Posterior vena cava (tissue), 2 donors: ENCODE measurements at places on chromosomes 7 and 10. TPM values are rescaled to one million over a fixed set of nuclear protein-coding genes. Genes with fewer than 3 reads are reported as not detected.

GRCh38 chr10:75291805-75292204 is 56.0 kb upstream of the COMTD1 start:
- no peak for DNase-seq

DNA sequence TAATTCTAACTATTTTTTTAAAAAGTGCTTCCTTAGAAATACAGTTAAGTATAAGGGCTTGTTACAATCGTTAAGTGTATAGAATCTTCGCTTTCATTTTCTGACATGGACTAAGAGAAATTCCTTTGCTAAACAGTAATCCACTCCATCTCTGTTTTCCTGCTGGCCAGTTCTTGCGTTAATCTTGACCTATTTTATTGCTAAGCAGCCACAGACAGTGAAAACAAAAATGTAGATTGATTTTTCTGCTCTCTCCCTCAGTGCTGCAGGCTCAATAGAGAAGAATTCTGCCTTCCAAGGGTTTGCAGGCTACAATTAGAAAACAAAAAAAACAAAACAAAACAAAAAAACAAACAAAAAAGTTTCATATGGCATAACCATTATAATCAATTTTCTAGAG is 310.4 kb upstream of the ADARB2 start:
- no peak for DNase-seq

ACTL6B gene
- total RNA-seq: not detected

GNG11 gene
- 22.7 TPM for total RNA-seq

- no peak for DNase-seq
Measured at GRCh38 chr7:84108119-84108518, 86.5 kb downstream of the SEMA3A start.

CFTR gene
- not detected for total RNA-seq

DNA sequence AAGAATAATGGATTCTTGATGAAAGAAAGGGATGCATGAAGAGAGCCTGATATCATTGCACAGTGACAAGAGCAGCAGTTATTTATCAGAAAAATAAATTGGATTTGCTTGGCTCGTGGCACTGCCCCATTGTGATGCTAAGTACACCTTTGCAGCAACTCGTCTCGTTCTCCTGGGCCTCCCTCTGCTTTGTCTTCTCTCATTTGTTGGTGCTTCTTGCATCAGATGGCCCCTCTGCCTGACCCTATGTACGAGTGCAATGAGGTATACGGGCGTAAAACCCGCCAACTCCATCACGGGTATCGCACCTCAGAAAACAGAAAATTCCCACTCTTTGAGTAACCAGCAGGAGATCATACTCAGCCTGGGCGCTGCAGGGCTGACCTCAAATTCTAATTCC is 107.2 kb upstream of the C10orf90 start:
- peak; percentile 20 for DNase-seq

DNA sequence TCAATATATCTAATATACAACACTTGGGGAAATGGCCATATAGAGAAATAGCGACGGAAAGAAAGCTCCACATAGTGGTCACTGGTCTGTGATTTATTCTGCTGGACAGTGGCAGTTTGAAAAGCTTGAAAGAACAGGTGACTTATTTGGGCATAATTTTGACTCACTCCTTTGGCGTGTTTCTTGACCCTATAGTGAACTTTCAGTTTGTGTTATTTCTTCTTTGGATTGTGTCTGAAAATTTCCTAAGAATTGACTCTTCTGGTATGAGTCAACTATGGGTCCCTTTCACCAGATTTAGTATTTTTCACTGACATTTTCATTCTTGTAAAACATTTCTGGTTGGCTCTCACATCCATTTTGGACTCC is 25.8 kb upstream of the IMMP2L start:
- DNase-seq: no peak

DNA sequence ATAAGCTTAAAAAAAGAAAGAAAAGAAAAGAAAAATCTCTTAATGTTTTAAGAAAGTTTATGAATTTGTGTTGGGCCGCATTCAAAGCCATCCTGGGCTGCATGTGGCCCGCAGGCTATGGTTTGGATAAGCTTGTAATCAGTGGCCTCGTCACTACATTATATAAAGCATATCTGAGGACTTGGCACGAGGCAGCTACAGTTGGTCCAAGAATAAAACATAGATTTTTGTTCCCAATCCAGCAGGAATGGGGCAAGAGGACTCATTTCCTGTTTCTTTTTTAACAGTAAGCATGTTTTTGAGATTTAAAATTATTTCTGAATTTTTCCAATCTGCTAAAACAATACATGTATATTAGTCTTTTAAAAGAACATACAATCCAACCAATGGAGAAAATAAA is 28.6 kb downstream of the MCM10 start:
- no peak for DNase-seq

- DNase-seq: no peak
Measured at GRCh38 chr7:44390701-44391100, 65.3 kb upstream of the CAMK2B start.

NUTM2D gene
- total RNA-seq: 2.1 TPM

DNA sequence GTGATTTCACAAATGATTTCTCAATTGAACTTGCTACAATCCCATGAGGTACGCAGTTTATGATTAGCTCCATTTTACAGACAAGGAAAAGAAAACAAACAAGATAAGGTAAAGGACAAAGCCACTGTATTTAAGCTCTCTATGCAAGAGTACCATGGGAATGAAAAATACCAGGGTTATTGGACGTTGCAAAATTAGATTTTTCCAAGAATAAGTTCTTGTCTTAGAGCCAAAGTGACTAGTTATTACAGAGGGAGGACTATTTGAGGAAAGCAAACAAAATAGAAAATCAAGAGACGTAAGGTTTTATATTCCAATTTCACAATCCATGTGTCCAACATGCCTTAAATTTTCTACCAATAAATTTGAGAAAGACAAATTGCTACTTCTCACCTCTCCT is 97.9 kb upstream of the PTN start:
- no peak for DNase-seq

DNA sequence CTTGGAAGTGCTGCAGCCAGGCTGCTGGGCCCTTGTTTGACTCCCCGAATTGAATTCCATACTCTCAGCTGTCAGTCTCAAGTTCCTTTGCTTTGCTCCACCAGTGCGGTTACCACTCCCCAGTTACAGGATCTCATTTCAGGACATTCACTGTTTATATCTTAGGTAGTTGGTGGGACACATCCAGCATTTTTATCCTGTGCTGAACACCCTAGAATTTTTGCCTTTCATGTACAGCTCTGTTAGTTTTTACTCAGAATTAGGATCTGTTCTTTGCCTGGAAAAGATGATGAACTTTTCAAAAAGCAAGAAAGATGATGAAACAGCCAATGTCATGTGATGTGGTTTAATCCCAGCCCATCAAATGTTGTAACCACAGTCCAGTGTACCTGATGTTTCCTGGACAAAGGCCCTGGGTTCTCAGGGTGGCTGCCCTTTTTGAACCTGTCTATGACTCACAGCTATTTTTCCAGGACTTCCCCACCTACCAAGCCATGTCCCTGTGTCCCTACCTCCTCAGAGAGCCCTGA is 149.7 kb downstream of the NOC3L start:
- no peak for DNase-seq

DNA sequence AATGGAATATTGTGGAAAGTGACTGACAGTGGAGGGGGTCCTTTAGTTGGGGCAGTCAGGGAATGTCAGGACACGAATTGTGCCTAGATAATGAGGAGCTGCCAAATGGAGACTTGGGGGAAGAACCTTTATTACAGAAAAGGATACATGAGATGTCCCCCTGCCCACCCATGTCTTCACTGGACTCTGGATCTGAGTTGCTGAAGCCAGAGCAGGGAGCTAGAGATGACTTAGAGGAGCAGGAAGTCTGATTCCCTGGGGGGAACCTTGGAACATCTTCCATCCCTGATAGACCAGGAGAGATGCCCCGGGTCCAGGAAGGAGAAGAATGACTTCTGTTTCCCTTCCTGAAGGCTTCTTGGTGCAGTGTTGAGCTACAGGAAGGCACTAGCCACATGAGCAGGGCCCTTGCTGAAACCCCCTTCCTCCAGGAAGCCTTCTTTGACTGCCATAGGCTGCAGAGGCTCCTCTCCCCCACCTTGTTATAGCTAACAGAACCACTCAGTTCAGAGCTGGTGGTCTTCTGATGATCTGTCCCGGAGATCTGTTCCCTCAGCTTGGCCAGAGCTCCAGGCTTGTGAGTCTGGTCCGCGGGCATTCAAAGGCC is 747 bp upstream of the NEURL1 start:
- DNase-seq: no peak

- DNase-seq: no peak
Measured at GRCh38 chr10:132469197-132469884, 68.2 kb upstream of the INPP5A start.

- peak; percentile 87 for DNase-seq
Measured at GRCh38 chr10:13349463-13350274, 1.6 kb upstream of the SEPHS1 start.

DNA sequence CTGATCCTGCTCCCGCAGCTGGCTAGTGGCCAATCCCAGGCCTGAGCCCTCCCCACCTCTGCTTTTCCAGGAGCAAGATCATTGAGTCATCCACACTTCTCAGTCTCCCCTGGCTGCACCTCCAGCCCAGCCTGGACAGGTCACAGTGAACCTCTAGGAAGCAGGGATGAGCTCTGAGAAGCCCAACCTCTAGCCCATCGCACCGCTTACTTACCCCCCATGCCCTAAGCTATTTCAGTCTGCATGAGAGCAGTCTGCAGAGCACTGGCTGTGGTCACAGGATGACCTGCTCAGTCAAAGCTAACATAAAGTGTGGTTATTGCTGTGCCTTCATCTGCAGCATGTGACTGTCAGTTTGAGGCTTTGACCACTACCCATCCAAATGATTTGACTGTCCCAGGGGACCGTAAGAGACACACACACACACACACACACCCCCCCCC is 129.2 kb downstream of the SORBS1 start:
- DNase-seq: no peak

GRCh38 chr10:116815641-116816415 is 33.5 kb upstream of the ENO4 start:
- no peak for DNase-seq

GRCh38 chr10:126842356-126842755 is 62.9 kb upstream of the DOCK1 start:
- no peak for DNase-seq

DNA sequence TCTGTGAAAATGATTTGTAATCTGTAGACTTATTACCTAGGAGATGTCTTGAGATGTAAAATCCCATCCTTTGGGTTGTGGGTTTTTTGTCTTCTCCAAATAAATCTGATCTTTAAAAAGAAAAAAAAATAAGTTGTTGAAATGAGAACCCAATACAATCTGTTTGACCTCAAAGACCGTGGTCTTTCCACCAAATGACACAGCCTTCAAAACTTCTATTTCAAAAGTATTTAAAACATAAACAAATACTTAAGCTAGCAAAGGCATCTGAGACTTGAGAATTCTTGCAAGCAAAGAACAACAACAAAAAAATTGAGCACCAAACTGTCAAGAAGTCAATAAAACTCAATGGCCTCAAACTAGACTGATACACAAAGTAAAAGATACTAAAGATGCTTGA is 67.9 kb upstream of the HECW1 start:
- DNase-seq: no peak

- no peak for DNase-seq
Measured at GRCh38 chr10:22473459-22473858, 128.2 kb downstream of the SPAG6 start.

DNA sequence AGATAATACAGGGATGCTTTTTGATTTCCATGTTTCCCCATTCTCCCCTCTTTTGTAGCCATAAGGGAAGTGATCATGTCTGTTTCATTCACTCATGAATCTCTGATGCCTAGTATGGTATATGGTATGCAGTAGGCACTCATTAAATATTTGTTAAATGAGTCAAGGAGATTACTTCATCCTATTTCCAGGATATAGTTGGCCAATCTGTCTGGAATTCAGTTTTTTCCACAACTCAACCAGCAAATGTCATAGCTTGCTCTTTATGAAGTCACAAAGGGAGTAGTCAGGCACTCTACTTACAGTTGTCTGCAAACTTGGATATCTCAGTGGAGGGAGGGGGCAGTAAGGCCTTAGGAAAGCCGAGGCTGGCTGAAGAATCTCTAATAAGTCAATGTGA is 853.6 kb downstream of the LRMDA start:
- no peak for DNase-seq

DNA sequence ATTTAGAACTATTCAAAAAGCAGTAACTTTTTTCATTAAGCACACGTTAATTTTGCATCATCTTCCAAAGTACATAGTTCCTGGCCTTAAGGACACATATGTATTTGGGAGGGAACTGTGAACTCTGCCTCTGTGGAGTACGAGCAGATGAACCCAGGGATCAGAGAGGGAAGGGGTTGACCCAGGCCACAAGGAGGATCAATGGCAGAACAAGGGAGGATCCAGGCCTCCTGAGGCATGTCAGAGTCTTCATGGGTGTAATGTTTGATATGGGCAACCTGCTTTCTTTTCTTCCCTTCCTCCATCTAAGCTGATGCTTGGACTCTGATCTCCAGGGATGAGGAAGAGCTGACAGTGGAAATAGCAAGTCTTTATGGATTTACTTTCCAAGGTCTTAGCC is 164.0 kb downstream of the SH2D4B start:
- DNase-seq: no peak

DNA sequence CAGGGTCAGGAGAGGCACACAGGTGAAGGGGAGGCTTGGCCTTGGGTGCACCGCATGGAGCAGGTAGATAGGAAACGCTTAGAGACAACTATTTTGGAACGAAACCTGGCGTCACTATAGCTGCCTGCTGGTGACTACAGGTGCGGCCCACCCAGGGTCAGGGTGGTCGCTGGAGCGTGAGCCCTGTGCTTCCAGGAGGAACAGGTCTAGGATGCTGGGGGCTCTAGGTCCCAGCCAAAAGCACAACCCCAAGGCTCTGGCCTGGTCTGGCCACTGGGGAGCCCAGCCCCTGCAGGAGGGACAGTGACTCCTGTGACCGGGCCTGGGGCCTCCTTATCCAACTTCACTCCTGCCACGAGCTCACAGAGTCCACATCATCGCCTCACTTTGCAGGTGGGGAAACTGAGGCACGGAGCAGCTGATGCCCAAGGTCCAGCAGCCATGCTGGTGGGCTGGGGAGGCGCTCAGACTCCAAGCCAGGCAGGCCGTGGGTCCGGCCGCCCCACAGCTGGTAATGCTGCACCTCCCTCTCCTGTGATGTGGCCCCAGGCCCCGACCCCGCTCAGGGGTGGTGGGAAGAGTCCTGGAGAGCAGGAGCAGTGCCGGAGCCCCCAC is 9.0 kb downstream of the LFNG start:
- peak; percentile 64 for DNase-seq
